Thymus (tissue), 14 donors: ENCODE measurements at places on chromosomes 3 and 15. TPM values are rescaled to one million over a fixed set of nuclear protein-coding genes. Genes with fewer than 3 reads are reported as not detected.

DNA sequence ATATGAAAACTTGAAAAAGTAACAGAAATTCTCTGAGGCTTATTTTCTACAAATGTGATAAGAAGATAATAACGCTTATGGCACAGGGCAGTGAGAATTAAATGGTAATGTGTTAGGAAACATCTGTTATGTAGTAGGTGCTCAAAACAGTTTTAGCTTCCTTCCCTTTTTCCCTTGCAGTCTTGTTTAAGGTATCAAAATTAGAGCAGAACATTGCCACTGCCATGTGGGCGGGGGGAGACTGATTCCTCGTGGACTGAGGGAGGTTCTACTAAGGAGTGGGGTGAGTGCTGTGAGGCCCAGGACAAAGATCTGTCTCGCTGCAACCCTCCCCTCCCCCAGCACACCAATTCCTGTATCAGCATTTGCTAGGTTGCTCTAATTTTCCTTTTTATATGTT is 702.4 kb downstream of the TUSC7 start:
- DNase-seq: no peak

GRCh38 chr3:13228584-13228983 is 155.4 kb upstream of the IQSEC1 start:
- no peak for DNase-seq

DNA sequence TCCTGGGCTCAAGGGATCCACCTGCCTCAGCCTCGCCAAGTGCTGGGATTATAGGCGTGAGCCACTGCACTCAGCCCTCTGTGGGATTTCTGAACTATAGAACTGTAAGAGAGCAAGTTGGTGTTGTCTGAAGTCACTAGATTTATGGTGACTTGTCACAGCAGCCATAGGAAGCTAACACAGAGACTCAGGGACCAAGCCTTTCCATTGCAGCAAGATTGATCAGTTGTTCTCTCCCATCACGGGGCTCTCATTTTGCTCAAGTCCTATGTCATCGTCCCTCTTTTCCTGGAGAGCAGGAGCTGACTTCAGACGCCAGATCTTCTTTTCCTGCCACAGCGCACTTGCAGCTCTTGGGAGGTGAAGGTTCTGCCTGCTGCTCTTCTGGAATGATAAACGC is 61.0 kb downstream of the APBA2 start:
- DNase-seq: no peak

- DNase-seq: no peak
Measured at GRCh38 chr15:85007137-85007536, 25.5 kb downstream of the PDE8A start.

- DNase-seq: no peak
Measured at GRCh38 chr3:116067326-116067725, 378.0 kb downstream of the LSAMP start.

CLRN1 gene
- under 0.01 TPM for total RNA-seq

IGDCC3 gene
- 1.4 TPM for total RNA-seq

CCRL2 gene
- 10.1 TPM for total RNA-seq

GHSR gene
- not detected for total RNA-seq

LRRC15 gene
- total RNA-seq: 0.33 TPM

ZNF660 gene
- 3.1 TPM for total RNA-seq
